ENCODE measurements at places on chromosomes 16 and 17.

- DNase-seq, result no peak
Observed at GRCh38 chr17:49061524-49061943, 64.3 kb downstream of the IGF2BP1 start.

- no peak for DNase-seq
Observed at GRCh38 chr17:76404256-76404655, 19.8 kb downstream of the SPHK1 start.

GRCh38 chr16:2734844-2735515 lies 15.0 kb upstream of the PRSS27 start:
- DNase-seq, result no peak

DNA sequence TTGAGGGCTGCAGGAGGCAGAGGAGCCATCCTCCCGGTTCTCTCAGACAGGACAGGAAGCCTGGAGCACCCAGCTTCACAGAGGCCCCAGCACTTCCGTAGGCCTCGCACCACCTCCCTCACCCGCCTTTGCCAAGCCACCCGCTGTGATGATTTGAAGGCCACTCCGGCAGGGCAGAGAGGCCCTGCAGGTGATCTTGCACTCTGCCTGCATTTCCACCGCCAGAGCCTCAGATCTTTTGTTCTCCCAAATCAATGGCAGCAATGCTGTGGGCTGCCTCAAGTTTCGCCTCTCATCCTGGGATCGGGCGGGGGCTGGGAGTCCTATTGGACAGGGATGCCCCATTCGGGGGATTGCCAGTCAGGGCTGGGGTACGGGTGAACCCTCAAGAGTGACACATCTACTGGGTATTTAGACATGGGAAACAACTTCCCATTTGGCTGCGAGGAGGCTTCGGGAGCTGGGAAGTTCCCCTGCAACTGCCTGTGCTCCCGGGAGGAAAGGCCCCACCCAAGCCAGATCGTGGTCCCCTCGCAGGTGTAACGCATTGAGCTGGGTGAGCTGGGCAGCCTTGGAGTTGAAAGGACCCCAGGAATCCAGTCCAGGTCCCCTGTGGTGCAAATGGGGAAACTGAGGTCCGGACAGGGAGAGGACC lies 34.8 kb upstream of the PEMT start:
- DNase-seq, result no peak

GRCh38 chr16:947255-947921 lies 23.4 kb downstream of the LMF1 start:
- no peak for DNase-seq
